ENCODE measurements at places on chromosomes 3 and 15.

- DNase-seq, result no peak
These were observed 50.1 kb downstream of the RYR3 start for GRCh38 chr15:33360886-33361285.

- no peak for DNase-seq
These were observed 140.8 kb downstream of the OSBPL10 start for GRCh38 chr3:31840252-31840651.

- no peak for DNase-seq
These were observed 64.2 kb upstream of the CFAP161 start for GRCh38 chr15:81069909-81070308.

- no peak for DNase-seq
These were observed 55.8 kb upstream of the MYO5C start for GRCh38 chr15:52351206-52351908.

GRCh38 chr3:197293605-197294237 is 4.7 kb downstream of the DLG1 start:
- DNase-seq, result no peak

All from effector CD4-positive, alpha-beta T cell (primary cell).